T-cell (primary cell): ENCODE measurements at places on chromosomes 12 and 14.
A peak's percentile ranks its signal among the peaks of the same experiment; 100 is the strongest.

- DNase-seq, result no peak
Observed at GRCh38 chr12:3091038-3091319, 13.8 kb downstream of the TSPAN9 start.

GRCh38 chr12:33439587-33440011 lies at the start of gene SYT10:
Gene SYT10 (minus strand): TSS chr12:33439819. CDS start chr12:33439522, 297 bp downstream.
- no peak for DNase-seq

- no peak for DNase-seq
Observed at GRCh38 chr14:97390096-97390724, 593.0 kb downstream of the VRK1 start.

GRCh38 chr12:65565601-65566560 lies 258.4 kb upstream of the HMGA2 start:
- no peak for DNase-seq

DNA sequence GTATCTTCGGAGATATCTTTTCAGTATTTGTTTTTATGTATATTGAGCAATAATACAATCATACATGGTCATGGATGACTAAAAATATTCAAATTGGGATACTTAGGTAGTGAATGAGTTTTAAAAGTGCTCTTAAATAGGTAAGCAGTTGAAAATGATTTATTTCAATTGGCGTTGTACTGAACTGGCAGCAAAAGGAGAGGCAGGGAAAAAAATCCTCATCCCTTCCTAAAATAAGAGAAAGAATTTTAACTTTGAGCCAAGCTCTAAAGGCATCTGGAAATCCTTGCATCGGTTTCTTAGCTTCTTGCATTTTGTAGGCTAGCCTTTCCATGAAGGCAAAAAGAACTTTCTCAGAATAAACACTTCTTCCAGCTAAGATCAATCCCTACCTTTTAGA lies 125.2 kb downstream of the MGST1 start:
- no peak for DNase-seq

GRCh38 chr12:57766464-57767304 lies at the start of gene CYP27B1:
Gene CYP27B1 (minus strand): TSS chr12:57767078. CDS start chr12:57767041, 37 bp downstream.
- DNase-seq, result no peak

DNA sequence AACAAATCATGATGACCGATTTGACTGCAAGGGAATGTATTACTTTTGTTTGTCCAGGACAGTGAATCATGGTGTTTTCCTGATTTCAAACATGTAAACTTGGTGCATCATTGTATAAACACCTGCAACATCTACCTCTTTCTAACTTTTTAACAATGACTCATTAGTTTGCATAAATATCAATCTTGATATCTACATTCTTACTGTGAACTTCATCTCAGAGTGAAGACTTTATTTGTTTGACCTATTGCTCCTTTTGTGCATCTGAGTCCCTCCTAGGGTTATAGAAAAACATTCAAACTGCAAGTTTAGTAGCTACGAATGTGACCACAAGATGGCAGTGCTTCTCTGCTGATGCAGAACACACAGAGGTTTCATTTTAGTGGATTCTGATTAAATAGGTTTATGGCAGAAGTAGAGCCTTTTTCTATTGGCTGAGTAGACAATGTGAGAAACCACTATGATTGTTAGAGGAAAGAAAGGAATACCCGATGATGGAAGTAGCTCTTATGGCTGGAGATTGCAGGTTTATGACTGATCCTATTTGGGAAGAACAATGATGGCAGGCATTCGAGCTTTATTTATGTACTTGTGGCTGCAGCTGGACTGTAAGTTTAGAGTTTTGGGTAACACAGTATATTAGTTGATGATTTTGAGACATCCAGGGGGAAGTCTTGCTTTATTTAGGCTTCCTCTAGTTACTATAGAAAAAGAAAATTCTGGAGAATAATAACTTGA lies 244.2 kb upstream of the OR4E1 start:
- DNase-seq, result peak; percentile 56

GRCh38 chr12:67942724-67943123 lies 46.5 kb upstream of the IFNG-AS1 start:
- no peak for DNase-seq

GRCh38 chr12:22366181-22366580 lies 31.7 kb upstream of the ST8SIA1 start:
- no peak for DNase-seq

GRCh38 chr14:33352821-33353220 lies 414.1 kb downstream of the NPAS3 start:
- DNase-seq, result no peak

DNA sequence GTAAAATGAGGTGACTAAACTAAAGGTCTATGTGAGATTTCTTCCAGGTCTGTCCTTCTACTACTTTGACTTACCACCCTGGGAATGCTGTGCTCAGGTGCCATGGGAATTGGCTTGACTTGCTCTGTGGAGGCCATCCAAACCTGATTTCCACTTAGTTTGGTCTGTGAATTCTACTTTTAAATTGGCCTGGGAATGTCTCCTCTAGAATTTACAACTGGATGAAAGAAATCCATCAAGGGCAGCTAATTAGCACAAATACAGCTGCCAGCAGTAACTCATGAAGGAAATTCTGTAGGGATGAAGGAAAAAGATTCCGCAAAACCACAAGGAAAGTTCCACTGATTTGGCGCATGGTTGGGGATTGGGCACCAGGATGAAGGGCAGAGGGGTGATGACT lies 31.7 kb upstream of the FRMD6 start:
- no peak for DNase-seq

- DNase-seq, result no peak
Observed at GRCh38 chr12:3288690-3289089, 202.3 kb upstream of the PRMT8 start.

- DNase-seq, result no peak
Observed at GRCh38 chr14:22657861-22658260, 13.7 kb upstream of the OR6J1 start.

DNA sequence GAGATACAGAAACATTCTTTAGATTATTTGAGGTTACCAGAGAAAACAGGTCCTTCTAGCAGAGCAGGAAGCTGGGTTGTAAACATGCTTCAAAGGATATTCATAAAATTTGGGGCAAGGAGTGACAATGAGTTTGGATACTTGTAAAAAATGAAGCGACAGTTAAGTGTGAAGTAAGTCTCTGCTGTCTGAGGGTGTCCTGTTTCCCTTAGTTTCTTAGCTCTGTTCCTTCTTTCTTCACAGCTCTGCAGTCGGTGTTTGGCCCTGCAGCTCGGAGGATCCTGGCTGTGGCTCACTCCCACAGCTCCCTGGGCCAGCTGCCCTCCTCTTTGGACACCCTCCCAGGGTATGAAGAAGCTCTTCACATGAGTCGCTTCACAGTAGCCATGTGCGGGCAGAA lies 10.8 kb downstream of the TMEM52B start:
- DNase-seq, result no peak

DNA sequence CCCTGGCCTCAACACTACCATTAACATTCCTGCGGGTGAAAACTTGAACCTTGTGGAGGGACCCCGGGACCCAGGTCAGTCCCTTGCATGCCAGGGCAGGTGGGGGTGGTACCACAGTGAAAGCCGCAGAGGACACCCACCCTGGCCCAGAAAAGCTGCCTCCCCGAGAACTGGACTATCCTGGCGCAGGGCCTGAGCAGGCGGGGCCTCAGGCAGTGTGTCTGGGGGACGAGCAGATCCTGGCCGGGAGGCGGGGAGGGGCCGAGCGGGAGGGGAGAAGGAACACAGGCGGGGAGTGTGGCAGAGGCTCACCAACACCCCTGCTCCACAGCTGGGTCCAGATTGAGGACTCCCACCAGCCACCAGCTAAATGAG lies 10.0 kb downstream of the AHNAK2 start:
- DNase-seq, result no peak

DNA sequence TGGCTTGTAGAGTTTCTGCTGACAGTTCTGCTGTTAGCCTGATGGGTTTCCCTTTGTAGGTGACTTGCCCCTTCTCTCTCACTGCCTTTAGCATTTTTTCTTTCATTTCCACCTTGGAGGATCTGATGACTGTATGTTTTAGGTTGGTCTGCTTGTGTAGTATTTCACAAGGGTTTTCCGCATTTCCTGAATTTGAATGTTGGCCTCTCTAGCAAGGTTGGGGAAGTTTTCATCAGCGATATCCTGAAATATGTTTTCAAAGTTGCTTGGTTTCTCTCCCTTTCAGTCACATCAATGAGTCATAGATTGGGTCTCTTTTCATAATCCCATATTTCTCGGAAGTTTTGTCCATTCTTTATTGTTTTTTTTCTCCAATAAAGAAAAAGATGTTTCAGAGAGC lies 11.4 kb downstream of the NOPCHAP1 start:
- no peak for DNase-seq

- DNase-seq, result no peak
Observed at GRCh38 chr14:94935706-94936300, 165.9 kb upstream of the GSC start.

- DNase-seq, result no peak
Observed at GRCh38 chr12:25276199-25276937, 25.6 kb upstream of the KRAS start.

DNA sequence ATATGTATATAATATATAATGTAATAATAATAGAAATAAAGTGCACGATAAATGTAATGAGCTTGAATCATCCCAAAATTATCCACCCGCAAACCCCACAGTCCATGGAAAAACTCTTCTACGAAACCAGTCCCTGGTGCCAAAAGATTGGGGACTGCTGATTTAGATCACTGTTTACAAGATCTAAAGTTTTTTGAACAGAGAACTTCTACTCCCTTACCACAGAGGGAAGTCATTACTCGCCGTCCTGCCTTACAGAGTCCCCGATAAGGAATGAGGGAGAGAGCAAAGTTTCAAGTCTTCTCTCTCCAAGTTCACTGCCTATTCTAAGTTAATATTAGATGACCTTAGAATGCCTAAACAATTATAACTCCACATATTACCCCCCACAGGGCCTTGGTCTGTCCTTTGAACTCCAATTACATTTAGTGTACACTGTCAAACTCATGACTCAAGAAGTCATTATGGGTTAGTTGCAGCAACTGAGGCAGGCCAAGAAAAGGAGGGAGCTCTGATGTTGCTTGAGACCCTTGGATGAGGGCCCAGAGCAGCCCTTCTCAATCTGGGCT lies 21.8 kb upstream of the DHRS4 start:
- DNase-seq, result no peak

DNA sequence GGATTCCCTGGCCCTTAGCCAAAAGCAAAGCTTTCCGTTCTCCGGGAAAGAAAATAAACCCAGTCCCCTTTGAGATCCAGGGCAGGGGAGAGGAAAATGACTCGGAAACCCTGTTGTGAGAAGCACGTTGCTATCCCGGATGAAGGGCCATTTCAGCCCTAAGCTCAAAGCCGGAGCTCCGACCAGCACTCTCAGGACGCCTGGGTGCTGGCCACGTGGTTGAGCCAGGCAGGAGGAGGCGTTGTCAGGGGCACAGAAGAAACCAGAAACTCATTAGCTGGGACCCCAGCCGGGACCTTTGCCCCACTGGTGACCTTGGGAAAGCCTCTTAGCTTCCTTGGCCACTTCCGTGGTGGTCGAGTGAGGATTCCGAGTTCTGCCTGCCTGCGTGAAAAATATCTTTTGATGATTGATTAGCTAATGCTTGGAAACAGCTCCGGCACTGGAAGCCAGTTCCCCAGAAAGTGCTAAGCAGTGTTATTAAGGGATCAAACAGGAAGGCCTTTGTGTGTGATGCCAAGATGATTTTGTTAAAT lies 57.6 kb upstream of the FZD10 start:
- DNase-seq, result no peak

GRCh38 chr14:72766296-72766695 lies 127.6 kb downstream of the DPF3 start:
- DNase-seq, result no peak

- DNase-seq, result no peak
Observed at GRCh38 chr14:82850576-82850975, 1316.9 kb upstream of the SEL1L start.

DNA sequence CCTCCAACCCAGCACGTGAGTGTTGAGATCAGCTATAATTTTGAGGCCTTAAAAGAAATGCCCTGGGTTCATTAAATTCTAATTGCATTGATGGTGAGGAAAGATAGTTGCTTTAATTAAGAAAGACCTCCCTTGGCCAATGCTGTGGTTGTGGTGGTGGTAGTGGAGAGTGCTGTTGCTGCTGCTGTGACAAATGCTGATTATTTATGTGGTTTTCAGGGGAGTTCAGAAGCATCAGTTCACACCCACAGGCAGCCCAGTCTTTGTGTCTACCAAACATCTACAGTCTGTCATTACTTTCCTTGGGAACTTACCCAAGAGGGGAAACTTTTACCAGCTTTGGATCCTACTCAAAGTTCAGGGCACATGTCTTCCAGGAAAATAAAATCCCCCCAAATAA lies 178.4 kb upstream of the PARP11 start:
- DNase-seq, result no peak

DNA sequence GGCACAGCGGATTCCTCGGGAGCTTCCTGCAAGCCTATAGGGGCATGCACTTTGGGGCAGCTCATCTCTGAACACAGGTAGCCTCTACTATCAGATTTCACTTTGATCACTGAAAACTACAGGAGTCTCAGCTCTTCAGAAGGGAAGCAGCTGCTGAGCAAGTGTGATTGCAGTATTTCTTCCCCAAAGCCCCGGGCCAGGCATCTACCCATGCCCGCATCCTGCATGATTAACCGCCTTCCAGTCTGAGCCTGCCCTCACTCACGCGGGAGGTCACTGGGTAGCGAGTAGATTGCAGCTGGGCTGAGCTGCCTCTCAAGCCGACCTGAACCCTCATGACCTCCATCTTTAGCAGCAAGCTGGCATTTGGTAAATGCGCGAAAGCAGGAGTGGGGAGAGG lies 334.7 kb downstream of the DPF3 start:
- DNase-seq, result no peak

DNA sequence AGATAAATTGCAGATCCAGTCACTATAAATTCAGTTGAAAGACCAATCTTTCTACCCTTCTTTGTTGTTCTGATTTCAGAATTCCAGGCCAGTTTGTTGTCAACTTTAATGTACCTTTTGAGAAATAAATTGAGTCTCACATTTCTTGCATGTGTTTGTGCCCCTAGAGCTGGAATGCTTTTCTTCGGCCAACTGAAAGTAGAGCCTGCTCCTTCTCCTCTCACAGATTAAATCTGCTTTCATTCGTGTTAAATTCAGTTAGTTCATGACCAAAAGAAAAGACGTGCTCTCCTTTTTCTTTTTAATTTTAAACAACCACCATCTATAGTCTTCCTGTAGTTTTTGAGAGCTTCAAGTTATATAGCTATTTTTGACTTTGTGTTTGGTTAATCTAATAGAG lies 22.9 kb downstream of the SOCS2 start:
- no peak for DNase-seq

DNA sequence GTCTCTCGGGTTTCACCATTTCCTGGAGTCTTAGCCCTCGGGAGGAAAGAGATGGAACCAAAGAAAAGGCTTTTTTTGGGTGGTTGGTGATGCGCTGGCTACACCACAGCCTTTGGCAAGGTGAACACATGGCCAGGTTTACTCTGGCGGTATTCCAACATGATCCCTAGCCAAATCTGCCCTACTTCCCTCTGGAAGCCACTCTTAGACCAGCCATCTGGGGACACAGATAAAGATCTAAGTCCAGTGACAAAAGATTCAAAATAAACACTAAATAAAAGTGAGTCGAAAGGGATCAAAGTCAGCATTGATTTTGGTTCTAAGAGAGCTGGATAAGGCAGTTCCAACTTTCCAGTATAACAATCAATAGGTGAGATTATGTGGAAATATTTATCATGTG lies 694.5 kb downstream of the VRK1 start:
- no peak for DNase-seq

- no peak for DNase-seq
Observed at GRCh38 chr14:64577211-64577610, 27.4 kb downstream of the PPP1R36 start.
